Aorta (tissue), 5 donors: ENCODE measurements at places on chromosomes 16 and 17. TPM values are rescaled to one million over a fixed set of nuclear protein-coding genes. Genes with fewer than 3 reads are reported as not detected.

PRSS36 gene
- total RNA-seq: 8.8 TPM

CCDC200 gene
- total RNA-seq: not detected

SCNN1G gene
- total RNA-seq: not detected

KCNH4 gene
- total RNA-seq: 0.15 TPM

MT1A gene
- 4.6 TPM for total RNA-seq
